Nephron progenitor cell (in vitro differentiated cells): ENCODE measurements at places on chromosomes 6 and 20.

DNA sequence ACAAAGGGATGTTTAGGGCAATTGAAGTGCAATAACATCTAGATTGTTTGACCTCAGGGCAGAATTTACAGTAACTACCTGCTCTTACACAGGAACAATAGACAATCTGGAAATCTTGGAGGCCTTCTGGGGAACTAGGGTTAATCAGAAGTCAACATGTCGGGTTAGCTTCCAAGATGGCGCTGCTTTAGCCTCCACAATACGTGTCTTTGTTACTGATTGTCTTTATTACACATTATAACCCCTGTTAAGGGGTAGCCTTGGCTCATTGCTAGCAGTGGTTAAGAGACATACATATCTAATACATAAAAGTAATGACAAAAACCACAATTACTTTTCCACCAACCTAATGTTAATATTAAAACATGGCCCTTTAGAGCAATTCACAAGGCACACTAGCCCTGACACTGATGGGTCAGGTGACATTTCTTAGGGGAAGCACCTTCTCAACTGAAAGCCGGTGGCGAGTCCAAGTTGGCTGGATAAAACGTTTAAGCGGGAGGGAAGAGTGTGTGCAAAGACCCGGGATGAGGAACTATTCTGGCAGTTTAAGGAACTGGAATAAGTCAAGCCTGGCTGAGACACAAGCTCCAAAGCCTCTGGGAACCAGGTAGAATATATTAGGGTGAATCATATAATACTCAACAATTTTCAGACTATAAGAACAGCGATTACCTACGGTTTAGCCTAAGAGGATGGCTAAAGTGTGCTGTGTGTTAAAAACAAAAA lies 236.9 kb downstream of the BCAS1 start:
- peaks cover 21% of the 10 kb centered on the region for H3K4me1 ChIP-seq
- no peak overlapping the region for H3K27ac ChIP-seq
- no peaks in the 10 kb centered on the region for H3K36me3 ChIP-seq
- DNase-seq: no peak
- peaks cover 18% of the 10 kb centered on the region for H3K27me3 ChIP-seq

- H3K27ac ChIP-seq: no peak overlapping the region
- H3K27me3 ChIP-seq: no peaks in the 10 kb centered on the region
- H3K36me3 ChIP-seq: no peaks in the 10 kb centered on the region
- no peak overlapping the region for H3K4me3 ChIP-seq
- no peak for DNase-seq
Measured at GRCh38 chr6:70863343-70863742, 93.5 kb downstream of the B3GAT2 start.

- H3K27ac ChIP-seq: peak overlapping the region; percentile 18
- no peaks in the 10 kb centered on the region for H3K4me1 ChIP-seq
- DNase-seq: no peak
- H3K27me3 ChIP-seq: no peaks in the 10 kb centered on the region
- no peak overlapping the region for H3K4me3 ChIP-seq
Measured at GRCh38 chr6:135439549-135439948, 58.0 kb downstream of the AHI1 start.

DNA sequence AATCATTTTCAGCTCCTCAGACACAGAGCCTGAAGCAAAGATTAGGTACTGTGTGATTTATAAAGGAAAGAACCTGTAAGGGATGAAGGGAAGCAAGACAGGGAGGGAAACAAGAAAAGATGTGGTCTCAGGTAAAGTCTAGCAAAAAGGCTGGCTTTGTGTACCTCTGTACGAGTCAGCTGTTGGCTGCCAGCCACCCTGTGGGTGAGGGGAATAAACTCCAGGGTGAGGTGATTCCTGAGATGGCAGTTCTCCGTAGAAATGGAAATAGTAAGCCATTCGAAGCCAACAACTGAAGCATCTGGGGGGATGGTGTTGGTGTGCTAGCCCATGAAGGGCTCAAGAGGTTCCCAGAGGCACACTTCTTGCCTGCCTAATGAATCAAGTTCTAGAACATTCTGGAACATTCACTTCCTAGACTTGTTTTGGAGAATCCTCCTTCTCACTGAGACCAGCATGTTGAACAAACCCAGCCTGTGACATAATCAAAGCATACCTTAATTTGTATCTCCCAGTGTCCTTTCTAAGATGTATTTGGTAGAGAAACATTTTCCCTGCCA lies 10.6 kb upstream of the TTPAL start:
- peaks cover 23% of the 10 kb centered on the region for H3K27me3 ChIP-seq
- H3K4me1 ChIP-seq: peaks cover 8% of the 10 kb centered on the region
- no peaks in the 10 kb centered on the region for H3K36me3 ChIP-seq

GRCh38 chr6:34202329-34203201 lies 34.1 kb upstream of the HMGA1 start:
- no peak overlapping the region for H3K27ac ChIP-seq
- peaks cover 22% of the 10 kb centered on the region for H3K4me1 ChIP-seq
- no peak overlapping the region for H3K4me3 ChIP-seq
- H3K27me3 ChIP-seq: peaks cover 17% of the 10 kb centered on the region
- peak; percentile 27 for DNase-seq
- H3K36me3 ChIP-seq: no peaks in the 10 kb centered on the region

DNA sequence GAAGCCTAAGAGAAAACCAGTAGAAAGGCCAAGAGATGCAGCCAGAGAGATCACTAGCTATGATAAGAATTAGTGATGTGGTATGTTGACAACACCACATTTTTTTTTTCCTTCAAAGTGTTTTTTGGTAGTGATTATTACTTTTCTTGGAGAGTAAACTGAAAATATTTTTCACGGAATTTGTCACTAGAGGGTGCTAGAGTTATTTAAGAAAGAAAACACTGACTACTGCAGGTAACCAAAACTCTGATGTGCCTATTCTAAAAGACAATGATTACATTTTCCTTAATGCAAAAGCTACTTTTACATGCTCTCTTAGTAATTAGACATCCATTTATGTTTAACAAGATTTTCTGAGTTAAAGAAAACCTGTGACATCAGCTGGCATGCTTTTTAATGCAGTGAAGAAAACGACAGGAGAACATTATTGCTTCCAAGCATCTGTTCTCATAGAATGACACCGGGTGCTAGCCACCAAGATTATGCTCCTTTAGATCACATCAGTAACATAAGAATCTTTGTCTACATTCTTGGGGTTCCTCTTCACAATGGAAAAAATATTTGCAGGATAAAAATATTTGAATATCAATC lies 28.8 kb downstream of the RWDD2A start:
- no peaks in the 10 kb centered on the region for H3K36me3 ChIP-seq
- no peak overlapping the region for H3K4me3 ChIP-seq
- H3K27me3 ChIP-seq: peaks cover 3% of the 10 kb centered on the region

GRCh38 chr6:3742426-3743344 lies 8.8 kb downstream of the PXDC1 start:
- H3K36me3 ChIP-seq: peaks cover 2% of the 10 kb centered on the region
- H3K27me3 ChIP-seq: peaks cover 45% of the 10 kb centered on the region
- peak; percentile 95 for DNase-seq
- peak overlapping the region; percentile 32 for H3K27ac ChIP-seq
- peaks cover 46% of the 10 kb centered on the region for H3K4me1 ChIP-seq

GRCh38 chr6:55729665-55730064 lies 145.7 kb downstream of the BMP5 start:
- no peak overlapping the region for H3K4me3 ChIP-seq
- H3K36me3 ChIP-seq: no peaks in the 10 kb centered on the region
- H3K4me1 ChIP-seq: no peaks in the 10 kb centered on the region
- no peak overlapping the region for H3K27ac ChIP-seq
- no peak for DNase-seq
- H3K27me3 ChIP-seq: no peaks in the 10 kb centered on the region

- no peak for DNase-seq
- peaks cover 10% of the 10 kb centered on the region for H3K4me1 ChIP-seq
- H3K4me3 ChIP-seq: no peak overlapping the region
- no peaks in the 10 kb centered on the region for H3K36me3 ChIP-seq
Measured at GRCh38 chr20:33316343-33316742, 33.3 kb downstream of the BPIFB1 start.

- H3K27me3 ChIP-seq: peaks cover 3% of the 10 kb centered on the region
- peaks cover 21% of the 10 kb centered on the region for H3K4me1 ChIP-seq
Measured at GRCh38 chr6:34358389-34358905, 34.0 kb downstream of the NUDT3 start.

- H3K36me3 ChIP-seq: peaks cover 8% of the 10 kb centered on the region
- H3K27ac ChIP-seq: peak overlapping the region; percentile 97
- no peak for DNase-seq
Measured at GRCh38 chr20:1827974-1828785, 67.0 kb upstream of the SIRPA start.

DNA sequence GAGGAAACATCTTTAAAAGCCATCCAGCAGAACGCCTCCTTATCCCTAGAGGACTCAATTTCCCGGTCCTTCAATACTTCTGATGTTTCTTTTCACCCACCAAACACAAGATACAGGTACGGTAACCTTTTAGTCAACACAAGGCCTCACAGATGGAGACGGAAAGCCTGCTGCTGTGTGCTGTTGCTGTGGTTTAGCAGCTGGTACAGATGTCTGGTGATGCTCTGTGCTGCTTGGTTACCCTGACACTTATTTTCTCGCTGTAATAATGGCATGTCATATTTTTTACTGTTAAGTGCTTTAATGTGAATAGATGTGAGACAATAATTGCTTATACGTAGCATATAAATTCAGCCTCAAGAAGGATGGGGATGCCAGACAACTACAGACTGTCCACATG lies 25.3 kb downstream of the GMDS start:
- no peak overlapping the region for H3K4me3 ChIP-seq
- no peak overlapping the region for H3K27ac ChIP-seq
- H3K36me3 ChIP-seq: no peaks in the 10 kb centered on the region
- peaks cover 15% of the 10 kb centered on the region for H3K4me1 ChIP-seq
- H3K27me3 ChIP-seq: peaks cover 8% of the 10 kb centered on the region

DNA sequence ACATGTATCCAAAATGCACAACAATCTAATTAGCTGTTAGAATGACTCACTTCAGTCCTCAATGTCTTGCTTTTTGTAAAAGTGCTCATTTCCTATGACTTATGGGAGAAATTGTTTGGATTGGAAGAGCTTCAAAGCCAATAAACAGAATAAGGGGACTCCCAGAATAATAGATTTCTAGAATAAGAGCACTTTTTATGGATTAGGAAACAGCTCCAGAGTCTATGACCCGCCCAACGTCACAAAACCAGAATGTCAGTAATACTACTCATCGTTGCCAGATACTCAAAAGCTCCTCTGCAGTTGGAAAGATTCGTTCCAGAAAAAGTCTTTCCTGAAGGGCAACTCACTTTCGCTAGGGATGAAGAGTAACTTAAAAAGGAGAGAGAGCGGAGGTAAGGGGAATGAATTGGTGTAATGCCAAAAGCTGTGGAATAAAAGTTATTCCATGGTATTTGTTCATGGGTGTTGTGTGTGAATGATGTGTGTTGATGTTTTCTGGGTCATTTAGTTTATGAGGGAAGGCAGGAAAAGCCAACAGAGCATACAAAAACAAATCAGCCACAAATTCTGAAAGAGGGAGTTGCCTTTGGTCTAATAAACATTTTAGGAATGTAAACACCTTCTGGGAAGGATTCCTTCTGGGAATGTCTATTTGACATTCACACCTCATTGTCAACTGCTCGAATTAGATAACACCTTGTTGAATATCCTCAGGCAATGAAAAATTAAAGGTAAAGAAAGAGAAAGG lies 64.6 kb downstream of the SYNE1 start:
- no peaks in the 10 kb centered on the region for H3K36me3 ChIP-seq
- peaks cover 15% of the 10 kb centered on the region for H3K4me1 ChIP-seq
- peaks cover 10% of the 10 kb centered on the region for H3K27me3 ChIP-seq
- H3K4me3 ChIP-seq: no peak overlapping the region
- no peak for DNase-seq
- H3K27ac ChIP-seq: no peak overlapping the region

- H3K4me1 ChIP-seq: peaks cover 42% of the 10 kb centered on the region
- no peaks in the 10 kb centered on the region for H3K27me3 ChIP-seq
- no peak for DNase-seq
- no peak overlapping the region for H3K4me3 ChIP-seq
- H3K36me3 ChIP-seq: no peaks in the 10 kb centered on the region
Measured at GRCh38 chr6:14517516-14518105, 400.0 kb downstream of the CD83 start.

- H3K27ac ChIP-seq: no peak overlapping the region
- peaks cover 30% of the 10 kb centered on the region for H3K4me1 ChIP-seq
- H3K36me3 ChIP-seq: no peaks in the 10 kb centered on the region
Measured at GRCh38 chr20:2708665-2709064, 16.1 kb downstream of the EBF4 start.

- H3K27ac ChIP-seq: peak overlapping the region; percentile 64
- DNase-seq: no peak
- H3K27me3 ChIP-seq: no peaks in the 10 kb centered on the region
Measured at GRCh38 chr6:137903933-137904821, 37.1 kb downstream of the TNFAIP3 start.

DNA sequence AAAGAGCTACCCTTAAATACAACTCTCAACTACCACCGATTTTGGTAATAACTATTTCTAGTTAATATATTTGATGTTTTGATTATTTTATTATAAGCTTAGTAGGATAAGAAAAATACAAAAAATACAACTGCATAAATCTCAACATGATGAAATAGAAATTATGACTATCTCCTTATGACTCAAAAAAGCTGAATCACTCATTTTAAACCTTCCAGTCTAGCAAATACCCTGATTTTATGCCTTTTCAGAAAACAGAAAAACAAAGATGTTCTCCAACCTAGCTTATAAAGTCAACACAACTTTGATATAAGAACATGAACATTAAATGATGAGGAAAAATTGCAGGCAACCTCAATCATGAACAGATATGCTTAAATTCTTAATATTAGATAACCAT lies 40.2 kb upstream of the DSE start:
- peaks cover 2% of the 10 kb centered on the region for H3K27me3 ChIP-seq
- H3K4me3 ChIP-seq: no peak overlapping the region
- H3K27ac ChIP-seq: no peak overlapping the region
- no peak for DNase-seq

- H3K4me3 ChIP-seq: no peak overlapping the region
- H3K27me3 ChIP-seq: peaks cover 2% of the 10 kb centered on the region
- H3K36me3 ChIP-seq: peaks cover 5% of the 10 kb centered on the region
- no peak overlapping the region for H3K27ac ChIP-seq
- DNase-seq: no peak
Measured at GRCh38 chr20:13338999-13339411, 117.9 kb downstream of the ISM1 start.

- no peaks in the 10 kb centered on the region for H3K4me1 ChIP-seq
- no peak for DNase-seq
- H3K36me3 ChIP-seq: no peaks in the 10 kb centered on the region
Measured at GRCh38 chr6:115194981-115195638, 852.3 kb upstream of the HS3ST5 start.

DNA sequence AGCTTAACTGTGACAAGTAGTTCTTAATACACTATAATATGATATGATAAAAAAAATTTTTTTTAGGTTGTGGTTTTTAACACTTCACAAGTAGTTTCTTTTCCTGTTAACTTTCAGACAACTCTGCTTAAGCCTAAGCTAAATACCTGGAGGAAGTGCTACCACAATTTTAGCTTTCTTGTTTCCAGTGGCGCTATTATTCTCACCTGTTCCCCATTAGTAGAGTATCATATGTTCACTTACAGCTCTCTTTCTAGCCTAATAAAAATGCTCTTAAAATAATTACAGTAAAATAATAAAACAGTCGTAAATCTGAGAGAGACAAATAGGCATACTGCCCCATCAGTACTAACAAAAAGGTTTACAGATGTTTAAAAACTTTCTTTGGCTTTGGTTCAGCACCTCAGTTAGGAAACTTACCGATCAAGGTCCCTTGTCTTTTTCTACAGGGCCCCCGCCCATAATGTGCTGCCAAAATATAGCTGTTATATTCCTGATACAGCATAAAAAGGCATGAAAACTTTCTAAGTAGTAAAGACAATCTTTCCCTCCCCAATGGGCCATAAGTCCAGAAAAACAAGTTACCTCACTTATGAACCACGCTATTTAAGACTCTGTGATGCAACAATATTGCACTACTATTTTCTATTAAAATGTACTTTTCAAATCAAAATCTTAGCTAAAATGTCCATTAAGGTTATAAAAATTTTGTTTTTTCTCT lies 57.9 kb downstream of the SESN1 start:
- no peak overlapping the region for H3K27ac ChIP-seq
- H3K27me3 ChIP-seq: peaks cover 11% of the 10 kb centered on the region
- no peak overlapping the region for H3K4me3 ChIP-seq
- no peaks in the 10 kb centered on the region for H3K36me3 ChIP-seq
